Stimulated activated CD4-positive, alpha-beta T cell treated with anti-CD3 and anti-CD28 coated beads, Interleukin-2, amount 100 ng/mL, for 48 hours (primary cell): ENCODE measurements at places on chromosomes 2 and 18.

- DNase-seq, result no peak
Measured at GRCh38 chr2:240637901-240638345, 12.6 kb downstream of the GPR35 start.

GRCh38 chr18:59707306-59707705, 10.1 kb upstream of the CCBE1 start:
- DNase-seq, result no peak

- DNase-seq, result no peak
Measured at GRCh38 chr18:36108601-36109000, 20.5 kb downstream of the SLC39A6 start.

DNA sequence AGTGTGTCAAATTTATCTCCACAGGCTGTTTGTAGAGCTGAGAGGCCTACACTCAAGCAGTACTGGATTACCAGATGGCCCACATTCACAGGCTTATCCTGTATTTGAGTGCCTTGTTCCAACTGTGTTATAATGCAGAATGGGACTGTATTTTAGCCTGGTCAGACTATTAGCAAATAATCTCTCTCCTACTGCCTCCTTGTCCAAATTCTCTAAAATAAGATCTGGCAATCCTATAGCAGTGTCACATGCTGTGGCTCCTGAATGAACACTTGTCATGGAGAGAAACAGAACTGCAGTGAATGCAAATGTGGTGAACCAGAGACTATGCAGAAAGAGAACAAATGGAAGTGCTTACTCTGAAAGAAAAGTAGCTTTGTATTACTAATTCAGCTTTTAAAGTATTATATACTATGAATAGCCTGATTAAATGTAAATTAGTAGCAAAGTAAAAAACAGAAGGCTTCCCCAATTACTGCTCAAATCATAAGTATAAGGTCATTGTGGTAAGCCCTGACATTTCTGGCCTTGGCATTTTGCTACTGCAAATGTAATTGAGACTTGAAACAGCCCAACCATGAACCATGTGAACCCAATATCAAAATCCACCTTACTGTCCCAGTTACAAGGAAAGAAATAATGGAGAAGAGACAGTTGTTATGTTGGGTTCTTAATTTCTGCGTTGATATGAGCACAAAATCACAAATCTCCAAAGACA, 80.0 kb downstream of the MAP4K3 start:
- no peak for DNase-seq

- DNase-seq, result no peak
Measured at GRCh38 chr2:52017646-52018235, 985.8 kb upstream of the NRXN1 start.

- DNase-seq, result no peak
Measured at GRCh38 chr2:46284796-46285195, 12.4 kb upstream of the EPAS1 start.

GRCh38 chr2:189412330-189412953, 28.8 kb upstream of the WDR75 start:
- peak; percentile 54 for DNase-seq

- DNase-seq, result no peak
Measured at GRCh38 chr18:8966821-8967220, 135.7 kb upstream of the NDUFV2 start.

DNA sequence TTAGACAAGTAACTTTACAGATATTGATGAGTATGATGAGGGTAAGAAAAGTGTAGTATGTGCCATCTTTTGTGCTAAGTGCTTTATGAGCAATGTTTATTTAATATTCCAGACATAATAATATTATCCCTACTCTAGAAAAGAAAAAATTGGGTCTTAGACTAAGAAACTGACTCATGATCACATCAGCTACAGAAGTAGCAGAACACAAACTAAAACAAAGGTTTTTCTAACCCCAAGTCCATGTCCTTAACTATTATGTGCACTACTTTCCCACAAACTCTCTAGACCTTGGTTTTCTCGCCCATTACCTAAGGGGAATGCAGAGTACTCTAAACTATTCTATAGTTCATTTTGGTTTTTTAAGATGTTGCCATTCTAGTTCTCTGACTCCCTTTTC, 64.5 kb downstream of the BAZ2B start:
- no peak for DNase-seq

- DNase-seq, result no peak
Measured at GRCh38 chr2:229042349-229042748, 228.7 kb downstream of the PID1 start.

GRCh38 chr18:9961041-9961440, 47.2 kb downstream of the VAPA start:
- no peak for DNase-seq

GRCh38 chr2:217722883-217723472, 279.8 kb downstream of the TNS1 start:
- DNase-seq, result no peak

DNA sequence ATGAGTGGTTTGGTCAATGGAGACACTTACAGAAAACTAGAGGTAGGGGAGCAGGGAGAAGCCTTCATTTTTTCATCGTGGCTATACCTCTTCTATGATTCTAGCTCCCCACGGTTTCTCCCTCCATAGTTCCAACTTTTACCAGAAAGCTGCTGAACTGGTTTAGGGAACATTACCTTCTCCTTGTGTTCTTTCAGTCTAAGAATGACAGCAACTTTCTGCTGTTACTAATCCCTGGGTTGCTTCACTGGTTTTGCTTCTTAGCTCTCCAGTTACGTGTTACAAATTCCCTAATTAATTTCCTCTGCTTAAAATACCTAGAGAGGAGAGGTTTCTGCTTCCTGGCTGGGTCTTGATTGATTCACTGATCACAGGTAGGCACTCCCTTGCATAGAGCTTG, 499.9 kb downstream of the SLC4A3 start:
- DNase-seq, result no peak

DNA sequence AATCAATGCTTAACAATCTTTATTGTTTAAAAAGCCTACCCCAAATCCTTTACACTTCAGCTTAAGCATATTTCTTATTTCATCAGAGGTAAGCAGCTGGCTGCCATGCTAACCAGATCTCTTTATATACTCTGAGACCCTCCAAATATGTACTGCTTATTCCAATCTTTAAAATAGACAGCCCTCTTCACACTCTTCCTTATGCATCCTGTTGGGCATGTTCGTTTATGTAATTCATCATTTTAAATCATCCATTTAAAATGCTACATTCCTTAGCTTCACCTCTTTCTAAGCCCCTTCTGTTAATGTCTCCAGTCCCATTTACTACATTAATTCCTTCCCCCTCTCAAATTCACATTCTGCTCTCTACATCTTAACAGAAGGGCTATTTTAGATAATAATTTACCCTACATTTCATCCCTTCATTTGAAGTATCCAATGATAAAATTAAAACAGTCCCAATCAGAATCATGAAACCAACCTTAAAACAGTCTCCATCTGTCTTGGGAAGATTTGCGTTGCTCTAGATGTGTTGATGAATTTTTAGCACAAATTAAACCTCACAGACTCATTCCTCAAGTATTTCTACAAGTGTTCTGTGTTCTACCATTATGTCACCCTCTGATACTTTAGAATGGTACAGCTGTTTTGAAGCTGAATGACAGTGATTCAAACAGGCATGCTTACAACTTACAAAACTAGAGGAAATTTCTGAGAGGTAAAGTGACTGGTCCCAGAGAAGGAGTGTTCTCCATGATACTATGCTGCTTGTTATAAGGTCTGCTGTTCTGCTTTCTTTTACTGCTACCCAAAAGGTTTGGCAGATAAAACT, 59.1 kb downstream of the ZNF385B start:
- DNase-seq, result no peak

DNA sequence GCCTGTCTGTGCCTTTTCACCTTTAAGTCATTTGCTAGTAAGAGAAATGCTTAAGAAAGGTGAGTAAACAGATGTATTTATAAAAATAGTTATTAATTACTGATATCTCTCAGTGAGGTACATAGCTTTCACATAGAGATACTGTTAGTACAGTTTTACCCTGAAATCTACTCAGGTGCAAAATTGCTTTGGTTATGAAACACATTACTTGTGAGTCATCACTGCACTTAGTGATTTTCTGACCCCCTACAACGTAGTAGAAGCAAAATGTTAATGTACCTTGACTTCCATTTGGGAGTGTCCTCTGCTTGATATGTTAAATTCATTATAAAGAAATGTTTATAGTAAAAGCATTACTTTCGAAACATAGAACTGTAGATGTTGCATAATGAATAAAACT, 6.5 kb downstream of the GLS start:
- no peak for DNase-seq

DNA sequence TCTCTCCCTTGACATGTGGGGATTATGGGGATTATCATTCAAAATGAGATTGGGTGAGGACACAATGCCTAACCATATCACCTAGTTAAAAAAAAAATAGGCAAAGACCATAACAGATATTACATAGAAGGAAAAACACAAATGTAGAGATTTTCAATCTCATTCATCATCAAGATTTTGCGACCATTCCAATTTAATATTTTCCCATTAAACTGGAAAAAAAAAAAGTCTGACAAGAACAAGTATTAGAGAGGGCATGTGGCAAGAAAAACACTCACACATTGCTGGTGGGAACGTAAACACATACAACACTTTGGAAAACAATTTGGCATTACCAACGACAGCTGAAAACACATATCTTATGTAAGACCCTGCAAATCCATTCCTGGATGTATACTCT, 71.0 kb upstream of the MYCN start:
- DNase-seq, result no peak

- DNase-seq, result no peak
Measured at GRCh38 chr18:42401131-42401673, 446.2 kb downstream of the PIK3C3 start.

DNA sequence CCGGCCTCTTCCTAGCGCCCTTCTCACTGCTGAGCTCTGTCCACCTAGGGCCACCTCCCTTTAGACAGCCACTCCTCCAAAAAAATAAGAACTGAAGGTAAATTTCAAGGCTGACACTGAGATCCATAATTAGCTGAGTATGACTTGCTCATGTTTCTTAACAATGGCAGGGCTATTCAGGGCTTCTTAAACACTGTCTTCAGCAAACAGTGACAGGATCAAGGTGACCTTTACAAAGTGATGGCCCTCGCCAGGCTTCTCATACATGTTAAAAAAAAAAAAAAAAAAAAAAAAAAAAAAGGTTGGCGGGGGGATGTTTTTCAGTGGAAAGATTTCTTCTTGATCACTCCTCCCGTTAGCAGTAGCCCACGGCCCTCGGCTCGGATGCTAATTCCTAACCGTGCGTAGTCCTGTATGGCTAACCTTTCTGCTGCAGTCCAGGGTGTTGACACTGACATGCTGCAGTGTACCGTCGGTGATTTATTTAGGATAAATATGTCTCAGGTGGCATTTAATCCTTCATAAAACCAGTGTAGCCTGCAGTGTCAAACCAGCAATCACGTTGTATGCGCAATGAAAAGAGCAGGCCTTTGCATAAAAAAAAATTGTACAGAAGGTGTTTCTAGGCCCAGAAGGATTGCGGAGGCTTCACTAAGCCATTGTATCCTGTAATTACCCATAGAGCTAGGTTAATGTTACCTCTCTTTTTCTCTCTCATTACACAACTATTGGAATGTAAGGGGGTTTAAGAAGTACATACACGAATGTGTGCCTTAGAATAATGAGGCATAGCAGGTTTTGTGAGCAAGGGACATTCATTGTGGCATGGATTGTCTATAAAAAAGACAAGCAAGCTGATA, 142.7 kb downstream of the PTGR3 start:
- no peak for DNase-seq

DNA sequence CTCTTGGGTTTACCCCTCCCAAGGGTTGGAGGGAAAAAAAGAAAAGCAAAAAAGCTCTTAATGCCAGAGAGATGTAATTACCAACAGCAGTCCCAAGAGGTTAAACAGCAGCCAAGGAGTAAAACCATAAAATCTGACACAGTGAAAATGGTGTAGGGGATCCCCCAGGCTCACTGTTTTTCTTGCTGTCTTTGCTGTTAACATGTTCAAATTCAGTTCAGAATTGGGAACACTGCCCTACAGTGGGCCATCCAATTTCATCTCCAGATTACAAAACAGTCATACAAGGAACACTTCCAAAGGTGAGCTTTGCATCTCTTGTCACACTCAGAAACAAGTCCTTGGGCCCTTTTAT, 54.5 kb downstream of the PLEKHM3 start:
- no peak for DNase-seq

GRCh38 chr18:2776601-2777000, 70.2 kb upstream of the EMILIN2 start:
- no peak for DNase-seq

GRCh38 chr2:225028572-225028971, 13.7 kb downstream of the DOCK10 start:
- DNase-seq, result no peak

DNA sequence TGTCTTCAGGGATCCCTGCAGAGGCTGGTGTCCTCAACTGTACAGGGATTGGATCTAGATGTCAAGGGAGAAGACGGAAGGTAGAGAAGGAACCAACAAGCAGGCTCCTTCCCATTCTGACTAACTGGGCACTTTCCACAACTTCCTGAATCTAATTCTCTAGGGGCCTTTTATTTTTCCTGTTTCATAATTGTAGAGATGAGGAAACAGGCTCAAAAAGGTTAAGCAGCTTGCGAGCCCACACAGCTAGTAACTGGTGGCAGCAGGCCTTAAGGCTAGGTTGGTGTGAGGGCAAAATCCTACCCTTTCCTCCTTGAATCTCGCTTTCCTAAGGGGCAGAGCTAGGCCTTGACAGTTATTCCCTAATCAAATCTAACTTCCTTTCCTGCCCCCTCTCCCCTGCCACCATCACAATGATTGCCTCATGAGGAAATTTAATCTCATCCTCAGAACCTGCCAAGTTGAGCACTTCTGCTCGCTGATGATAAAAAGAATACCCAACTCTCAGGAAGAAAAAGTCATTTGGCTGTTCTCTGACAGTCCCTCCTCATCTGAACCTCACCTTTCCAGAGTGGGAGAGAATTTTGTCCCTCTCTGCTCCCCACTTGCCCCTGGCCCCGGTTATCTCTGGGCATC, 35.7 kb upstream of the POLE4 start:
- no peak for DNase-seq

DNA sequence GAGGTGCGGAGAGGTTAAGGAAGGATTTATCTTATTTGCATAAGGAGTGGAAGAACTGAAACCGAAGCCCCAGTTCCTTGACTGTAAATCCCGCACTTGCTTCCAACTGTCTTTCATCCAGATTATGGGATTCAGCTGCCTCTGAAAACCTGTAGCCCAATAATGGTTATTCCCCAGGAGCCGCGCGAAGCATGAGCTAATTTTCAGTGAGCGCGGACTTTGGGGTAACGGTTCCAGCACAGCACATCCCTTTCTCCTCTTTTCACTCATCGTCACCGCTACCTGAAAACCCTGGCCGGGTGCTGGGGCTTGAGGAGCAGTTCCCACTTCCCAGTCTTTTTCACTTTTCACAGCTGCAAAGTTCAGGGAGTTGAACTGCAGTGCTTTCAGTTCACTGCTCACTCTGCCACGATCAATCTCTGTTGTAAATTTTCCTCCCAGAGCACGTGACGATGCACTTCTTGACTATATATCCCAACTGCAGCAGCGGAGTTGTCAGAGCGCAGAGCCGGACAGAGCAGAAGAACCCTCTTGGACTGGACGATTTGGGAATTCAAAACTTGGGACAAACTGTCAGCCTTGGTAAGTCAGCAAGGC, at the start of gene KCNE4:
TSS of gene KCNE4 (plus strand) at position 498 of the 597 bp plus-strand sequence. CDS start 641 bp downstream, outside the sequence.
- DNase-seq, result no peak

GRCh38 chr2:171889808-171890207, 4.2 kb downstream of the SLC25A12 start:
- DNase-seq, result no peak

GRCh38 chr2:239827523-239827890, 197.6 kb downstream of the NDUFA10 start:
- DNase-seq, result no peak
